SJSA1 (cell line): ENCODE measurements at places on chromosomes 7 and 10. TPM values are rescaled to one million over a fixed set of nuclear protein-coding genes. Genes with fewer than 3 reads are reported as not detected.

GRCh38 chr10:35933940-35934641 is 292.0 kb upstream of the FZD8 start:
- no peak overlapping the region for H3K4me3 ChIP-seq
- no peak overlapping the region for H3K27ac ChIP-seq

DNA sequence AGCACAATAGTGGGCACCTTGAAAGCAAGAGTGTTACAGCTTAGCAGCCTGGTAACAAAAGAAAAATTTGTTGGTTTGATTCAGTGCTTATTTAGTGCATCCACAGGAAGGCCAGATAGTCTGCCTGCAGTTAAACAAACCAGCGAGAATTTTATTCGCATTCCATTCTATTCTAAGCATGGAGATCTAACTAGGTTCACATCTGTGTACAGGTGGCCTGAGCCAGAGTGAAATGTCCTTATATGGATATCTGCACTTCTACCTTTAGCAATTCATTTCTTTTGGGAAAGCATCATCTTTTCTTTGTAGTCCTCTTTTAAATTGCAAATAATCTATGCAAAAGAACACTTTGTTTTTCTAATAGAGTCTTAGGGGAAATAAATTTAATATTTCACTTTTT is 659.0 kb upstream of the FZD8 start:
- H3K27ac ChIP-seq, result no peak overlapping the region
- DNase-seq, result no peak

- no peak for DNase-seq
- no peak overlapping the region for H3K27ac ChIP-seq
- H3K4me1 ChIP-seq, result peaks cover 24% of the 10 kb centered on the region
- H3K4me3 ChIP-seq, result no peak overlapping the region
Measured at GRCh38 chr7:17009933-17010332, 128.2 kb upstream of the AGR3 start.

Gene SAP25
- total RNA-seq, result 0.60 TPM in 1 of 2 replicates, not detected in the other
